Activated CD4-positive, alpha-beta T cell treated with anti-CD3 and anti-CD28 coated beads for 36 hours (primary cell): ENCODE measurements at places on chromosomes 12 and 14.

DNA sequence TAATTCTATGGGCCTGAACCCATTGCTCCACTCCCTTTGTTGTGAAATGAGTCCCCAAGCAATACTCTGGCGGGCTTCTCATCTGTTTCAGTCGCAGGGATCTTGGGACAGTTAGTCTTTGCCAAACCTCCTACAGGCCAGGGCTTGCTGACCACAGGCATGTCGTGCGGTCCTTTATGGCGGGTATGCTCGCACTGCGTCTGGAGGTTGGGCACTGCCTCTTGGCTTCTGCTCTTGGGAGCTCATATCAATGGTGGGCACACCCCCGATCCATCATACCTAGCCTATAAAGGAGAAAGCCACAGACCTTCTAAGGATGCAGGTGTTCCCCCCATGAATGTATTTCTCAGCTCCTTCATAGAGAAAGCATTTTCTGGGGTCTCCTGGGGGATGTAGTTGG is 99.3 kb downstream of the AACS start:
- no peak for DNase-seq

- DNase-seq = peak; percentile 2
Measured at GRCh38 chr14:104105071-104105821, 19.7 kb downstream of the ASPG start.

GRCh38 chr12:70962226-70962794 is 41.8 kb upstream of the PTPRR start:
- DNase-seq = no peak

GRCh38 chr14:40072175-40072574 is 639.9 kb upstream of the FBXO33 start:
- no peak for DNase-seq

GRCh38 chr14:62409626-62410300 is 635.5 kb downstream of the KCNH5 start:
- DNase-seq = no peak

DNA sequence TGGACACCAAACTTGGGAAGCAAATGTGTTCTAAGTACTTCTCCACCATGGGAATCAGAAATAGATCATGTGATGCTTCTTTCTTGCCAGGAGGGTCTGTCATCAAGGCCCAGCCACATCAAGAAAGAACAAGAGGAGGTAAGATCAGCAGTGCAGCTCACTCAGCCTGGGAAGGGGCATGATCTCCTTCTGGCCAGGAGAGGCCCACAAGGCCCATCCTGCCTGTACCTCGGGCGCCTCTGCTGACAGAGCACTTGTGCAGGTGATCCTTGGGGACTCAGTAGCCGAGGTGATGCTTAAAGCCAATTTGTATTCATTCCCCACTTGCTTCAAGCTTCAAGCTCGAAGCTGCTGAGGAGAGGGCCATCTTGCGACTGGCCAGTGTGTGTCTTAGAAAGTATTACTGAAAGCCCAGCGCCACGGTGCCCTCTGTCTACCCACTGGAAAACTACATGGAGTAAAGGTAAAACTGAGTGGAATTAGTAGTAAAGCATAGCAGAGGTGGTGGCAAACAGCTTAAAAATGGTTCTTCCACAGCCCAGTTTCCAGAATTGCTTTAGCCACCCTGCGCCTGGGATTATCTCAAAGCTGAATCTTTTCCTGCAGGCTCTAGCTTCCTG is 26.2 kb downstream of the RTRAF start:
- peak; percentile 31 for DNase-seq

DNA sequence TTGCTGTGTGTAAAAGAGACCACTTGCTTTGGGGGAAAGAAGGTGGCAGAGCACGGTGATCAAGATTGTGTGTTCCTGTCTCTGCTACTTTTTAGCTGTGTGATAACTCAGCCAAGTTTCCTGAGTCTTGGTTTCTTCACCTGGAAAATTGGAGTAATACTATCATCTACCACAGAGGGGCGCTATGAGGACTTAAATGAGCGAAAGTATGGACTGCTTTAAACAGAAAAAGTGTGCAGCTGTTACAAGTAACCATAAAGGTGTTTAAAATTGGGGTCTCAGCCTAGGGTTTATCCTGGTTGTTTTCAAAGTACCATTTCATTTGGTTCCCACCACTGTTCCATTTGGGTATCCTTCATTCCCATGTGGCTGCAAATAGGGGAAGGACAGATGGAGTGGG is 65.9 kb upstream of the WSCD2 start:
- DNase-seq = no peak

DNA sequence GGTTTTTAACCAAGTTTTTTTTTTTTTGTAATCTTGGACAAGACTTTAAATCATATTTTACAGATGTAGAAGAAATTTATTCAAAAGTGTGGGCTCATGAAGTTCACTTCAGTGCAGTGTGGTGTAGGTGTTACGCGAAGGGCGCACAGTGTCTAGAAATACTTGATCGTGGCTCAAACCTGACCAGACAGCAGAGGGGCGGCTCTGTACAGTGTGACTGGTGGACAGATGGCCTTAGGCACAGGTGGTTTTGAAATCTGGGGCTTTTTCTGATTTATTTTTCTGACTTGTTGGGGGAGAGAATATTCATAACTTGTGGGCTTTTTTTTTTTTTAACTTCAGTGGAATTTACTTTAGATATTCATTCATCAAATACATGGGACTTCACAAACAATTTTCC is 179.2 kb downstream of the PELI2 start:
- DNase-seq = no peak

DNA sequence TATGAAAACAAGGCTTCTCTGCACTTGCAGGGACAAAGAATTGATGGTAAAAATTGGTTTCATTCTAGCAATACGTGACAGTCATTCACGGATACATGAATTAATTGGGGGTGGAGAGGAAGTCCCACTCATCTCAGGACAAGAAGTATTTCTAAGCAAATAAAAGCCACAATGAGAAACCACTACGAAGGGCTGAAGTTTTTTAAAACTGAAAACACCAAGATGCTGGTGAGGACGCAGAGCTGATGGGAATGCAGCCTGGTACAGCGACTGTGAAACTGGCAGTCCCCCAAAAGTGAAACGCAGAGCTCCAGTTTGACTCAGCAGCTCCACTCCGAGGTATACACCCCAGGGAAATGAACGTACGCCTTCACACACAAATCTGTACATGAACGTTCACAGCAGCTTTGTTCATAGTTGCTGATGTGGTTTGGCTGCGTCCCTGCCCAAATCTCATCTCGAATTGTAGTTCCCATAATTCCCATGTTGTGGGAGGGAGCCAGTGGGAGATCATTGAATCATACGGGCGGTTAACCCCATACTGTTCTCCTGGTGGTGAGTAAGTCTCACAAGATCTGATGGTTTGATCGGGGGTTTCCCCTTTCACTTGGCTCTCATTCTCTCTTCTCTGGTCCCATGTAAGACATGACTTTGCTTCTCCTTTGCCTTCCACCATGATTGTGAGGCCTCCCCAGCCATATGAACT is 89.0 kb downstream of the SCARB1 start:
- DNase-seq = peak; percentile 92

DNA sequence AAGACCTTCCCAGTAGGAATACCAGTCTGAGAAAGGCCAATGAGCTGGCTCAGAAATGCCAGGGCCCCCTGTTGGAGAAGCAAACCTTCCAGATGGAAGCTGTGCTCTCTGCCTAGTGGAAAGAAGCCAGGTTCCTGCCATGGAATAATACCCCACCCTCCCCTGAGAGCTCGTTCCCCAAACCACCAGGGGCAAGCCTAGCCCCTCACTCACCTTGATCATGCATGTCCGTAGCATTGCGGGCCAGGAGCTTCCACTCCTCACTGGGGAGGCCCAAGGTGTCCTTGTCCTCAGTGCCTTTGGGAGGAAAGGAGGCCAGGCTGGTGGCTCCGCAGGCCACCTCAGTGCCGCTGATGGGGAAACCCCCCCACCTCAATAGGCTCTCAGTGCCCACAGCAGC is 20.1 kb downstream of the AHSA1 start:
- DNase-seq = no peak

- no peak for DNase-seq
Measured at GRCh38 chr12:48281811-48282210, 68.9 kb downstream of the ZNF641 start.

DNA sequence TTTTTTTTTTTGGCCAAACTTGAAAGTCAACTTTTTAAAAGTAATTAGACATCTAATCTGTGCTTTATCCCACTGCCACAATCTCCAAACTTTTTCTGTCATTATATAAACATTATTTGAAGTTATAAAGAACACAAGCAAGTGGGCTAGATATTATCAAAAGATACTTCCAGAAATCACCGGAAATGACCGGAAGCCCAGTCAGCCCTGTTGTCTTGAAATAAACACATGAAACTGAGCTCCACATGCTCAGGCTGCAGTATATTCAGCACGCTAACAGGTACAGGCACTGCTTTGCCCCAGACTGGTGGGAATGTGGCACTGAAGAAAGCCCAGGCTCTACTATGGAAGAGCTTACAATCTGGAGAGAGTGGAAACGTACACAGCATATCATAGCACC is 158.9 kb upstream of the PLEKHG7 start:
- no peak for DNase-seq

DNA sequence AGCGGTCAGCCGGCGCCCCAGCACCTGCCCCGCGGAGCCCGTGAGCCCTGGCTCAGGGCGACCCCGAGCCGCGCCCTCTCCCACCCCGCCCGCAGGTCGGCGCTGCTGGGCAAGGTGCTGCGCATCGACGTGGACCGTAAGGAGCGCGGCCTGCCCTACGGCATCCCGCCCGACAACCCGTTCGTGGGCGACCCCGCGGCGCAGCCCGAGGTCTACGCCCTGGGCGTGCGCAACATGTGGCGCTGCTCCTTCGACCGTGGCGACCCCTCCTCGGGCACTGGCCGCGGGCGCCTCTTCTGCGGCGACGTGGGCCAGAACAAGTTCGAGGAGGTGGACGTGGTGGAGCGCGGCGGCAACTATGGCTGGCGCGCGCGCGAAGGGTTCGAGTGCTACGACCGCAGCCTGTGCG is 14.4 kb downstream of the HHIPL1 start:
- DNase-seq = peak; percentile 26

- no peak for DNase-seq
Measured at GRCh38 chr12:110367181-110367864, 36.2 kb downstream of the ANAPC7 start.

- DNase-seq = peak; percentile 44
Measured at GRCh38 chr12:123270214-123271000, 1.2 kb downstream of the CDK2AP1 start.

DNA sequence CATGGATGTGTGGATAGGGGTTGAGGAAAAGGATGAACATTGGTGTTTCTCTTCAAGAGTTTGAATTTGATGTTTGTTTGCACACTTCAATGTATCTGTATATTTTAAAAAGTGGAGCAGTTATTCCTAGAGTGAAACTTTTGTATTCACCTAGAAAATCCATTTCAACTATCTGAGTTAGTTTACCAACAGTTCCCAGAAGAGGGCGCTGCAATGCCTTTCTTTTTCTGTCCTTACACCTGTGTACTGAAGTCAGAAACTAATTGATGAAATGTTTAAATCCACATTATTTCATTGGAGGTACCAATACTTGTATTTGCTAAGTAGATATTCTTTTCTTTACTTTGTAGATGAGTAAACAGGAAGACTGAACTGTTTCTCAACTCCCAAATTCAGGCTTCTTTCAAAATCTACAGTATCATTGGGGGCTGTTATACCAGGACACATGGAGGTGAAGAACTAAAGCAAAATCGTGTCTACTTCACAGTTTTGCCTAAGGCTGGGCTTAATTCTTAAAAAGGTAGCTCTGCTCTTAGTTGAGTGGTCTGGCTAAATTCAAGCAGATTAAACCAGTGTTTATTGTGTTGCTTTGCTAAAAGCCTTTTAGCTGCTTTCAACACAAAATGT is 26.6 kb upstream of the KLRB1 start:
- peak; percentile 88 for DNase-seq

- no peak for DNase-seq
Measured at GRCh38 chr12:128752386-128752785, 71.4 kb downstream of the SLC15A4 start.

DNA sequence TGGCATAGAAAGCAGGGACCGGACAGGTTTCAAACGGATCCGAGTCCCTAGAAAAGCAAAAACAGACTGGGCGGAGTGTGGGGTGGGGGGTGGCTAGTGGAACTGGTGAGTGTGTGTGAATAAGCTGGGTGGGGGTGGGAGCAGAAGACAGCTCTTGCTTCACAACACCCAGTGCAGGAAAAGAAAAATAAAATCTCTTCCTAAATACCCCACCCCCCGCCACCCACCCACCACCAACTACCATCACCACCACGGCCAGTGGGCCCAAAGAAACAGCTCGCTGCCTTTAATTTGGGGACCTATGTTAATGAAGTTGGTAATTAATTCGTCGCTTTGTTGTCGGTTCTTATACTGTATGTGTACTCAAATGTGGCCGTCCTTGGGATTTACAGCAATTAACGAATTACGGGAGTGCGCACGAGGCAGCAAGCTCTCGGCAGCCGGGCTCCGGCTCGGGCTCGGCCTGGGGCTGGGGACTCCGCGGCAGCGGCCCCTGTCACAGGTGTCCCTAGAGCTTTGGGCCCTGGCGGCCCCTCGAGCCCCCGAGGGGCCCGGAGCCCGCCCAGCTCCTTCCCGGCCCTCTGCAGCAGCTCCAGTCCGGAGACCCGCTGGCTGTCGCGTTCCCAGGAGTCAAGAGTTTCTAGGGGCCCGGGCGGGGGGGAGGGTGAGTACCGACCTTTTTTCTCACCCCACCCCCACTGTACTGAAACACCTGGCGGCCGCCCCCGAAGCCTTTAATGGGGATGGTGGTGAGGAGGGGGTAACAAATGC is 1.5 kb upstream of the OTX2 start:
- DNase-seq = no peak

- peak; percentile 76 for DNase-seq
Measured at GRCh38 chr14:75578102-75578785, at the start of gene FLVCR2. Gene FLVCR2 (plus strand): TSS chr14:75578620. CDS start chr14:75578973, 353 bp downstream.

DNA sequence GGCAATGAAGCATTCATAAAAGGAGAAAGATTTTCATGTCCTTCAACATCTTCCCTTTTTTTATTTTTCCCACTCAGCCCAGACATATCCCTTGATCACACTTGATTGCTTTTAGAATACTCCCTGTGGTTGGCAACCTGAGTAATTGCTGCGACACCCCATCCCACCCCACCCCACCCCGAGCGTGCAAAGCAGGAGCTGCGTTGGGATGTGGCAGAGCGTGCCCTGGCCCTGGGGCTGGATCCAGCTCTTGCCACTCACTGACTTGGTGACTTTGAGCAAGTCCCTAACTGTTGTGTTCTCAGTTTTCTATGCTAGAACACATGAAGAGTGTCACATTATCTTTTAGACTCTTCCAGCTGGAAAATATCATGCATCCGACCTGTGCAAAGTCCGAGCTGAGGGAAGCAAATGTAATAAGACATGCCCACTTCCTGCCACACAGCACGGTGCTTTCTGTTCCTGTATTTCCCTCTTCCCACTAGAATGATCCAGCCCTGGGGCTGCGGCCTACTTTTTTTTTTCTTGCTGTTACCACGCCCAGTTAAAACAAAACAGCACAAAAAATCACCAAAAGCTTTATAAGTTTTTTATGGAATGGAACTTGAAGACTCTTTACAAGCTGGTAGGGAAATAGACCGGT is 4.0 kb downstream of the ASCL4 start:
- no peak for DNase-seq

GRCh38 chr12:65055859-65056258 is 65.2 kb downstream of the WIF1 start:
- DNase-seq = no peak

GRCh38 chr12:17203497-17203896 is 597.5 kb upstream of the LMO3 start:
- no peak for DNase-seq

- no peak for DNase-seq
Measured at GRCh38 chr14:77580477-77580876, 36.0 kb downstream of the SPTLC2 start.

- no peak for DNase-seq
Measured at GRCh38 chr12:96425951-96426350, 25.7 kb upstream of the CDK17 start.

- no peak for DNase-seq
Measured at GRCh38 chr14:74333909-74334308, 14.4 kb upstream of the VRTN start.
